ENCODE measurements at places on chromosomes 2 and 18.

DNA sequence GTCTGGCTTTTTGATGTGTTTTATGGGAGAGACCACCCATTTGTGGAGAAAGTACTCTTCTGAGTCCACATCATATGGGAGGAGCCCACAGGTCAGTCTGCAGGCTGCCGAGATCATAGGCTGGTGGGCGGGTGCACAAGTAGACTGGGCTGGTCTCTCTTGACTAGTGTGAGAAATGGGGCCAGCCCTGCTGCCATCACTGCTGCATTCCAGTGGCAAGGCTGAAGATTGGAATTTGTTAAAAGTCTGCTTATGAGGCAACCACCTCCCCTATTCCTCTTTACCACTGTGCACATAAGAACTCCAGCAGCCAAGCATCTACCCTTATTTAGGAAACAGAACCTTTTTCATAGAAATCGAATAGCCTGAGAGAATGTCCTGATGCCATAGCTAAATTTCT is 200.7 kb downstream of the DIS3L2 start:
- DNase-seq: no peak

DNA sequence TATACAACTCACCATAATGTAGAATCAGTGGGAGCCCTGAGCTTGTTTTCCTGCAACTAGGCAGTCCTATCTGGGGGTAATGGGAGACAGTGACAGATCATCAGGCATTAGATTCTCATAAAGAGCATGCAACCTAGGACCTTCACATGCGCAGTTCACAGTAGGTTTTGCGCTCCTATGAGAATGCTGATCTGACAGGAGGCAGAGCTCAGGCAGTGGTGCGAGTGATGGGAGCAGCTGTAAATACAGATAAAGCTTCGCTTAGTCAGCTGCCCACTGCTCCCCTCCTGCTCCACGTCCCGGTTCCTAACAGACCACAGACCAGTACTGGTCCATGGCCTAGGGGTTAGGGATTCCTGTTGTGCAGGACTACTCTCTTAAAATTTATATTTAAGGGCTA is 255.3 kb upstream of the POU3F3 start:
- DNase-seq: no peak

DNA sequence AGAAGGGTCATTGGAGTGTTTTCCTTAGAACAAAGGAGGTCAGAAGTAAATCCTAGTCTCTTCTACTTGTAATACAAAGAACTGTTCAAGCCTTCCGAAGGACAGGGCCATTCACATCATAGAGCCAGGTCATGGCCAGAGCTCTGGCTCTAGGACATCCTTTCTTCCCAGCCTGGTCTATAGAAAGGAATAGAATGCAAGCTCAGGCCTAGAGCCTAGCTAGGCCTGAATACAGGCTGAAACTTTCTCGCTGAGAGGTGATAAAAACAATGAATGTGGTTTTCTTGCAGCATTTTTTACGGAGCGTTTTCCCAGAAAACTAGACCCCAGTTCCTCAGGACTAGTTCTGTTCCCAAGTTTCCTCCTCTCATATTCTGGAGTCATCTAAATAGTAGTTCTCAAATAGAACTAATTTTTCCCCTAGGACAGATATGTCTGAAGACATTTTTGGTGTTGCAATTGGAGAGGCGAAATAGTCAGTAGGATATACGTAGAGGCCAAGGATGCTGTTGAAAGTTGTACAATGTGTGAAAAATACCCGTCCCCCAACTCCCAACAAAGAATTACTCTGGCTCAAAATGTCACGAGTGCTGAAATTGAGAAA is 6.8 kb downstream of the UGT1A6 start:
- DNase-seq: no peak

DNA sequence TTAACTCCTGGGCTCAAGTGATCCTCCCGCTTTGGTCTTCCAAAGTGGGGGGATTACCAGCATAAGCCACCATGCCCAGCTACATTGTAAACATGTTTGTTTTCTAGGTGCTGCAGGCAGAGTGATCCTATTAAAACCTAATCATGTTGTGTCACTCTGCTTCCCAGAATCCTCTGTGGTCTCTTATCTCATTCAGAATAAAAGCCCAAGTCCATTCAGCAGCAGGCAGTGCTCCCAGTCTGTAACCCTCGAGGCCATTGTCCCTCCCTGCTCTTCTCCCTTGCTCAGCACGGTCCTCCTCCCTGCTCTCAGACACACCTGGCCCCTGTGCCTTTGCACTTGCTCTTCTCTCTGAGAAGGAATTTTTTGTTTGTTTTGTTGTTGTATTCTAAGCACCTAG is 11.1 kb upstream of the CABYR start:
- DNase-seq: no peak

- DNase-seq: no peak
Observed at GRCh38 chr2:182049372-182050148, 63.9 kb downstream of the PPP1R1C start.
